ENCODE measurements at places on chromosomes 6 and 20.

- no peak for DNase-seq
These were observed 27.0 kb downstream of the EDEM2 start for GRCh38 chr20:35120012-35120701.

DNA sequence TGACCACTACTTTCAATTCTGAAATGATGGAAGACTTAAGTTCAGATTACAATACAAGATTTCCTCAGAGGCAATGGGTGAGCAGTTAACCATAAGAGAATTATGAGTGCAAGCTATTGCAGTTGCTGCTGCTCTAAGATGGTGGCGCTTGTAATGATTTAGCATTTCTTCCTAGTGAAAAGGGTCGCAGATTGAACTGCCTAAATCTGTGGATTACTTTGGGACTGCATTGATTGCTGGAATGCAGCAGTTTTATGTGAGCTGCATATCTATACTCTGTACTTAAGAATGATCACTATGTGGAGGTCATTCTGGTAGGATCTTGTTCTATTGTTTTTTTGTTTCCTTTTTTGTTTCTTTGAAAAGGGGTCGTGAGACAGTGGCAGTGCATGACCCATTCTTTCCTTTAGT lies 5.3 kb downstream of the SCAF8 start:
- DNase-seq, result no peak

DNA sequence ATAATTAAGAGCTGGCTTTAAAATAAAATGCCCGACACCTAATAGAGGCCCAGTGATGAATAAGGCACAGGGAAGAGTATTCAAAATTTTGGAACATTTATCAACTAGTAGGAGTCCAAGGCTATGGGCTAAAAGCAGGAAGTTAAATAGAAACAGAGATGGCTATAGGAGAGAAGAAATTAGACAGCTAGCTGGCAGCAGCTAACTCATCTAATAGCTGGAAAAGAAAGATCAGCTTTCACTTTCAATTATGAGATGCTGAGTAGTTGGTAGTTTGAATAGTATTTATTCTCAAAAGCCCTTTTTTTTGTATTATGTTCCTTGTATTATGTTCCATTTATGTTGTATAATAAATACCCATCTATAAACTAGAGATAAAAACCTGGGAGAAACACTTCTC lies 215.7 kb downstream of the SLC35F1 start:
- no peak for DNase-seq

DNA sequence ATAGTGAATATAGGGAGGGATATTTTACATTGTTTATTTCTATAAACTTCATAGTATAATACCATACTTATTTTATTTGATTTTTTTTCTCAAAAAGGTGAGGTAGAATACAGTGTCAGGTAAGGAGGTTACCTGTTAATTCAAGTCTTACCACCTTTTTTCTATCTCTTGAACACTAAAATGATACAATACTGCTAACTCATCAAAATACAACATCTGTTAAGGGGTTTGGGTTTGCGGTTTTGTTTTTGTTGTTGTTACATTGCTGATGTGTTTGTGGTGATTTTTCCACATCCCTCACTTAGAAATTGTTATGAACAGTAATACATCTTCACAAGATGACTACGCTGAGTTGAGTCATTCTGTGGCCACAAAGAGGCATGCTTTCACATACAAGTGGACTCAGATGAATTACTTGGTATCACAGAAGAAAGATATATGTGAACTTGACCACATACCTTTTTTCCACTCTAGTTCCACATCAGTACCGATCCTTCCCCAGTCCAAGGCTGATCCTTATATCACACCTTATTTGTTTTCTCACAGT lies 139.4 kb upstream of the ID4 start:
- no peak for DNase-seq

DNA sequence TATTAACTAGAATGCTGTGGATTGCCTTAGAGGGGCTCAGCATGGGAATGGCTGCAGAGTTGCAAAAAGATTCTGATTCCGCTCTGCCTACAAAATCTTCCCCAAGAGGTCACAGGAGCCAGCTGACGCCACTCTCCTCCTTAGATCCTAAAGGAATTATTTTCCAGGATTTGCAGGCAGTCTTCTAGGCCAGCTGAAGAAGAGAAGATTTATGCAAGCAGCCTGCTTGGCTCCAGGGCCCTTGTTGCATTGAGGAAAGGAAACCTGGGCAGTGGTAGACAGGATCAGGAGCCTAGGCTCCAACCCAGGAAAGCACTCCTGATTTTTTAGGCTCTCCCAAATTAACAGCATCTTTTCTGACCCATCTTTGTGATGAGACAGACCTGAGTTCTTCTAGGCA lies 245.8 kb downstream of the PKHD1 start:
- DNase-seq, result no peak

- peak; percentile 70 for DNase-seq
These were observed 26.7 kb upstream of the TTPAL start for GRCh38 chr20:44448753-44449546.

DNA sequence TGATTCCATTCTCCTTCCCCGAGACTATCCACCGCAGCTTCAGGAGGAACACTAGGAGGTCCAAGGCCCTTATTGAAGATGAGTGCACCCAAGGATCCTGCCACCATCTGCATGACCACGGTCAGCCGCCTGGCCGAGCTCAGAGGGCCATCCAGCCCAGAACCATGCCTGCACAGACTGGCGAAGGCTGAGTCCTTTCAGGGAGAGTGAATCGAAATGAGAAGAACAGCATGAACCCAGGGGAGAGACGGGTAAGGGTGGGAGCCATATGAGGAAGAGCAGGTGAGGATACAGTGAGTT lies 26.3 kb downstream of the SERPINB6 start:
- no peak for DNase-seq

- DNase-seq, result no peak
These were observed 694 bp downstream of the MRPS18B start for GRCh38 chr6:30618270-30618797.

DNA sequence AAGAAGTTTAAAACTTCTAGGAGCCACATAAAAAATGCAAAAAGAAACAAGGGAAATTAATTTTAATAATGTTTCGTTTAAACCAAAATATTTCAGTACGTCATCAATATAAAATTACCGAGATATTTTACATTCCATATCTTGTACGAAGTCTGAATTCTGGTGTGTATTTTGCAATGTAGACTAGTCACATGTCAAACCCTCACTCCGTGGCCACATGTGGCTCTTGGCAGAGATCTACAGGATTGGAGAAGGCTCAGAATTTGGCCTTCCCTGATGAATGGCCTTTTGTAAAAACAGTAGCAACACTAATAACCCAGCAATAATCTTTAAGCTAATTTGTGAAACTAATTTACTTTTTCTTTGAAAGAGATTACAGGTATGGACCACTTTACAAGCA lies 217.1 kb downstream of the PRL start:
- no peak for DNase-seq

- no peak for DNase-seq
These were observed 111.3 kb downstream of the LY86 start for GRCh38 chr6:6699741-6700367.

- DNase-seq, result no peak
These were observed 244.1 kb upstream of the QKI start for GRCh38 chr6:163170294-163170883.

DNA sequence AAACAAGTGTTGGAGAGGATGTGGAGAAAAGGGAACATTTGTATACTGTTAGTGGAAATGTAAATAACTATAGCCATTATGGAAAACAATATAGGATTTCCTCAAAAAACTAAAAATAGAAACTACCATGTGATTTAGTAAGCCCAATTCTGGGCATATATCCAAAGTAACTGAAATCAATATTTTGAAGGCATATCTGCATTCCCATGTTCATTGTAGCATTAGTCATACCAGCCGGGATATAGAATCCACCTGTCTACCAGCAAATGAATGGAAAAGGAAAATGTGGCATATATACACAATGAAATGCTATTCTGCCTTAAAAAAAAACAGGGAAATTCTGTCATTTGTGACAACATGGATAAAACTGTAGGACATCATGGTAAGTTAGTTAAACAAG lies 15.3 kb upstream of the C6orf58 start:
- no peak for DNase-seq

DNA sequence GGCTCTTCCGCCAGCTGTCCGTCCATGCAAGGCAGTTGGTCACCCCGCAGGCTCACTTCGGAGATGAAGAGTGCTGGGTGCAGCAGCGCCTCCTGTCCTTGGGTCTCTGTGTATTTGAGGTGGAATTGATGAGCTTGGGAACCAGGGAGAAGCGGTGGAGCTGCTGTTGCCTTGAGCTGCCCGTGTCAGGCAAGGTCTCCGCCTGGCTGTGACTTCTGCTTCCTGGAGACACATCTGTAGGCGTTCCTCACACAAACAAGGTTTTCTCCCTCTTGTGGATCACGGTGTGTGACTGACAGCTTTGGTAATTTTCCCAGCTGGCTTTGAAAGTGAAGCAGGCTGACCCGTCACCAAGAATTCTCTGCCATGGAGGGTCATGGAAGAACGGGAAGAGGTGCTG lies 2.5 kb upstream of the SLC17A9 start:
- no peak for DNase-seq

- no peak for DNase-seq
These were observed 49.1 kb upstream of the TPD52L1 start for GRCh38 chr6:125104425-125104824.

GRCh38 chr6:80468398-80468797 lies 361.9 kb downstream of the BCKDHB start:
- no peak for DNase-seq

- no peak for DNase-seq
These were observed 55.0 kb downstream of the TRIM38 start for GRCh38 chr6:26017632-26017966.

- DNase-seq, result no peak
These were observed 1.7 kb downstream of the SOD2 start for GRCh38 chr6:159691133-159691962.

- DNase-seq, result no peak
These were observed 155.5 kb downstream of the PRL start for GRCh38 chr6:22141241-22141745.

GRCh38 chr20:63125581-63125837 lies 90.4 kb downstream of the YTHDF1 start:
- DNase-seq, result no peak

GRCh38 chr6:29490552-29490951 lies 2.8 kb upstream of the MAS1L start:
- DNase-seq, result no peak

- no peak for DNase-seq
These were observed 20.3 kb upstream of the SYNDIG1 start for GRCh38 chr20:24449026-24449720.

- DNase-seq, result no peak
These were observed 526.8 kb downstream of the CD109 start for GRCh38 chr6:74222768-74223333.

DNA sequence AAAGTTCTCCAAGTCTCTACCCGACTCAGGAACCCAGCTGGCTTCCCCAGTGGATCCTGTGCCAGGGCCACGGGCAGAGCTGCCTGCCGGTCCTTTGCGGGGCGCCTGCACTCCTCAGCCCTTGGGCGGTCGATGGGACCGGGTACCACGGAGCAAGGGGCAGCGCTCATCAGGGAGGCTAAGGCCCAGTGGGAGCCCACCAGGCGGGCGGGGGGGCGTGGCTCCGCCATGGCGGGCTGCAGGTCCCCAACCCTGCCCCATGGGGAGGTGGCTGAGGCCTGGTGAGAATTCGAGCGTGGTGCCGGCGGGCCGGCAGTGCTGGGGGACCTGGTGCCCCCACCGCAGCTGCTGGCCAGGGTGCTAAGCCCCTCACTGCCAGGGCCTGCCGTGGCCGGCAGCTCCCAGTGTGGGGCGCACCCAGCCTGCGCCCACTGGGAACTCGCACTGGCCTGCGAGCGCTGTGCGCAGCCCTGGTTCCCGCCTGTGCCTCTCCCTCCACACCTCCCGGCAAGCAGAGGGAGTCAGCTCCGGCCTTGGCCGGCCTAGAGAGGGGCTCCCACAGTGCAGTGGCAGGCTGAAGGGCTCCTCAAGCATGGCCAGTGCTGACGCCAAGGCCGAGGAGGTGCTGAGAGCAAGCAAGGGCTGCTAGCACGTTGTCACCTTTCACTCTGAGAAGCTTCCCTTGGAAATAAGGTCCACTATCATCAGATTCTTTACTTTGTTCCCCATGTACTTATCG lies 14.8 kb upstream of the ELOVL5 start:
- DNase-seq, result no peak

DNA sequence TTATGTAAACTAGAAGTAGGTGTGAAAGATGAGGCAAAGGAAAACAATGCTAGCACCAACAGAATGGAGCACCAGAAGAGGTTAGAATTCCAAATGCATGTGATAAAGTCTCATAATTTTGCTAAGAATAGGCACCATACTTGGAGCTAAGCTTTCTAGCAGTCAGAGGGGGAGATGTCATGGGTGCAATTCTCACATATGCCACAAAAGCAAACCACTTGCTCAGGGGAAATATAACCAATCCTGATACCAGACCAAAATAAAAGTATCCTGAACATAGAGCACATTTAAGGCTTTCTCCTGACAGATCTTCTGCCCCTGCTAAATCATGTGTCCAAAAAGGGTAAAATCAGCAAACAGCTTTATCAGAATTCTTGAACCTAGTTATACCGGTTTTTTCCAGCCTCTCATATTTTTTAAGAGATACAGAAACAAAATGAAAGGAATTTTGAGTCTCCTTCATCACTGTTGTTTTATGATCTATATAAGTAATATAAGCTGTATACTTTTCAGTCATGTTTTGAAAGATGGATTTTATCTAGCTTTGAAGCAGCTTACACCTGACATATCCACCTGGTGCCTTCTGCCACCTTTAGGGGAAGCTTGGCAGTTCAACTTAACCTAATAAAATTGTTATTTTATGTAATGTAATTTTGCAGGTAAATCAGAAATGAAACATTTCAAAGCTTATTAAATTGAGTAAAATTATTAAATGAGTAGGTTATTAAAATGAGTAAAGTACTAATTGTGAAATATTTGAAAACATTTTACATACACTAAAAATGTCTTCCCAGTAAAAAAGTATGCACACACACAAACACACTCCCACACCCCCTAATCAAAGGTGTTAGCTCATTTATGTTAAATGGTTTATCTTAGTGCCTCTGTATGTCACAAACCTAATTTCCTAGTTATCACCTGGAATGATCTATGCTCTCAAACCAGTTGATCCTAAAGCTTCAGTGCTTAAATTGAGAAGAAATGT lies 2.8 kb downstream of the SPO11 start:
- DNase-seq, result no peak

DNA sequence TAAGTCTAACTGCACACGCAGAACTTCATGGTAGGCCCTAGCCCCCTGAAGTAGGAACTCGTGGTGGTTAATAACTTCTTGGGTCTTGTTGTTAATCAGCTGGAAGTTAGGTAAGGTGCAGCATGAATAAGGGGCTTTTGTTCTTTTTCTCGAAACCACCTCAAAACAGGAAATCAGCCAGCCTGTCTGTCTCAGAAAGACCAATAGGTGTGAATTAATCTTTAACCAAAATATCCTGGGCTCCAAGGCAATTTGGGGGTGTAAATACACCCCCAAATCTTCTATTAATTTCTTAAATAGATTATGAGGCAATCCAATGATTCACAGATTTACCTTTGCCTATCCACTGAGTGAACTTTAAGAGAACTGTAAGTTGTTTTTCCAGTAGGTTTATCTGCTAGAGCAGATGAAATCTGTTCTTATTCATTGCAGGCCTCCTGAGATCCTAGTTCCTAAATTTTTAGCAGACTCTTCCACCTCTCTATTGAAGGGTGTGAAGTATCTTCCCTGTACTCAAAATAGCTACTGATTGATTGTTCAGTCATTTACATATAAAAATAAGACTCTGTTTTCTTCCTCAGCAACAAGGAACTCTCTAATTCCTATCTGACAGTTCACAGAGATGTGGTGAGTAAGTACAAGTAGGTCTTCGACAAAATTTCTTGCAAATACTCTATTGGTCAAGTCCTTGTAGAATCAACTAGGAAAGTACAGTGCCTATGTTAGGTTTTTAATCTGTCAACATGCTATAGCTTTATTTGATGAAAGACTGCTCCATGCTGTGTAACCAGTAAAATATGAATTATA lies 427.1 kb upstream of the NOX3 start:
- no peak for DNase-seq

- DNase-seq, result no peak
These were observed 54.6 kb upstream of the PKIB start for GRCh38 chr6:122555561-122555960.
